ENCODE measurements at places on chromosomes 7 and 10.

DNA sequence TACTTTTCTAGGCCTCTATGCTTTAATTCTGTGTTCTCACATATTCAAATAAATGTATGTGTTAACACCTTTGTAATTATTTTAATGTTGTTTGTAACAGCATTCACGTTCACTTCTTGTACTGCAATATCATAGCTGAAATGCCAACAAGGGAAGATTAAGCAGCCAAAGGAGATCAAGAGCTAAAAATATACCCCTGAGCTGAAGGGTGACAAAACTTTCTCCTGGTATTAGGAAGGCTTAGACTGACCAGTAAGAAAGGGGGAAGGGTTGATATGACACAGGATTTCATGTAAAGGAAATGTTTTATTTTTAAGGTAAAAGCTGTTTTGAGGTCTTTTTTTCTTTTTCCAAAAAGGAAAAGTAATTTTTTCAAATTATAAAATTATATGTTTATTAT lies 40.4 kb upstream of the VDAC2 start:
- no peaks in the 10 kb centered on the region for H3K27me3 ChIP-seq
- H3K36me3 ChIP-seq = peaks cover 14% of the 10 kb centered on the region
- no peak for DNase-seq
- H3K4me1 ChIP-seq = peaks cover 31% of the 10 kb centered on the region
- H3K27ac ChIP-seq = no peak overlapping the region

GRCh38 chr7:28688651-28689050 lies 269.5 kb downstream of the TRIL start:
- H3K4me1 ChIP-seq = no peaks in the 10 kb centered on the region
- no peak for DNase-seq
- H3K36me3 ChIP-seq = no peaks in the 10 kb centered on the region
- H3K4me3 ChIP-seq = no peak overlapping the region

- no peaks in the 10 kb centered on the region for H3K27me3 ChIP-seq
- H3K4me1 ChIP-seq = no peaks in the 10 kb centered on the region
- no peak overlapping the region for H3K4me3 ChIP-seq
- H3K36me3 ChIP-seq = peaks cover 16% of the 10 kb centered on the region
- no peak for DNase-seq
Measured at GRCh38 chr10:112613620-112614019, 166.6 kb downstream of the VTI1A start.

DNA sequence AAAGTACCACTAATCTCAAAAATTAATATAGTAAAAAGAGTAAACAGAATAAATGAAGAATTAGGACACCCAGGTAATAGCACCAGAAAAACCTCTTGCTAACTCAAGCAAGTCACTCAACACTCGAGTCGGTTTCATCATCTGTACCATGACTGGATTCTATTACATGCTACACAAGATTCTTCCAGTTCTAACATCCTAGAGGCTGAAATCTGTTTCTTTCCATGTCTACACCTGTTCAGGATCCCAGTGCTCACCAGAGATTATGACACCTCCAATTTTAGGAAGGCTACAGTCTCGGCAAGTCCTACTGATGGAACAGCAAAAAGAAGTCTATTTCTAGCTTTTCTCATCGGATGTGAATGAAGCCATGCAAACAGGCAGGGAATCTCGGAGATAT lies 95.3 kb upstream of the ANK3 start:
- H3K27ac ChIP-seq = no peak overlapping the region
- H3K4me1 ChIP-seq = peaks cover 3% of the 10 kb centered on the region
- no peaks in the 10 kb centered on the region for H3K36me3 ChIP-seq
- DNase-seq = no peak
- no peaks in the 10 kb centered on the region for H3K27me3 ChIP-seq

GRCh38 chr10:84211566-84211965 lies 13.8 kb downstream of the LRIT2 start:
- no peaks in the 10 kb centered on the region for H3K36me3 ChIP-seq

GRCh38 chr7:79241288-79242060 lies 212.0 kb downstream of the MAGI2 start:
- H3K27me3 ChIP-seq = no peaks in the 10 kb centered on the region
- H3K27ac ChIP-seq = no peak overlapping the region
- no peaks in the 10 kb centered on the region for H3K36me3 ChIP-seq
- DNase-seq = no peak
- no peaks in the 10 kb centered on the region for H3K4me1 ChIP-seq
